ENCODE measurements at places on chromosomes 4 and X.
A peak's percentile ranks its signal among the peaks of the same experiment; 100 is the strongest.

DNA sequence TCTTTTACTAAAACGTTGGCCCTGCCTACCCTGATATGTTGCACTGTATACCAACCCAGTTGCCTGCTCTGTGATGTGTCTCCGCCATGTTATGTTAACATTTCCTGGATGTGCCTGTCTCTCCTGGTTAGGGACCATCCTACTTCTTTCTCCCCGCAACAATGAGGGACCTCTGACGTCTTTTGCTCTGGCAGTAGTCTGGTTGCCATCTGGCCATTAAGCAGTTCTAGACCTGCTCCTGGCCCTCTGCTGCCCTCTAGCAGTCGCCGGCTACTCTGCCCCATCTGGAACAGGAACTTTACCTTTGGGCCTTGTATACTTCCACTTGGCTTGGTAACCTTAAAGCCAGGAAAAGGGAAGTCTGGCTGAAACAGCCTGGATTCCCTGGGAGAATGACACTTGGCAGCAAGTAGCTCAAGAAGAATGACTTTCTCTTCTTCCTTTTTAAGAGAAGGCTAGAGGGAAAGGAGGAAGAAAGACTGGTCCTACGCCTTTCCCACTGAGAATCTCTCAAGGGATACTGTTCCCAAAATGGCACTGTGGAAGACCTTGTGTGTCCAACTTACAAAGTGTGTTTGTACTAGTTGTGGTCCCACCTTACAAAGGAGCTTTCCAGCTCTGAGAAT is 63.5 kb downstream of the GPC3 start:
- DNase-seq, result no peak

DNA sequence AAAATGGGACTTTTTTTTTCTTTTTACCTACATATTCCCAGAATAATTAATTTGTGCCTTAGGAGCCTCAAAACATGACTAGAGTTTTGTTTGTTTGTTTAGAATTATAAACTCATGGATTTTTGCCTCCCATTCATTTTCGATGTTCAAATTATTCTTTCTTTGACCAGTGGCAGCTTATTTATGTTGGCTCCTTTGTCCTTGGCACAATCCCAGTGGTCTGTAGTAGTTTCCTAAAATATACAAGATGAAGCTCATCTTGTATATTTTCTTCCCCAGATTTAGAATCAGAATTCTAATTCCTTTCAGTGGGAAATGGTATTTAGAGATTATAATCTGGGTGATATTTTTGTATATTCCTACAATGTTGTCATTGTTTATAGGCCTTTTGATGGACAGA is 27.2 kb downstream of the DCK start:
- no peak for DNase-seq

DNA sequence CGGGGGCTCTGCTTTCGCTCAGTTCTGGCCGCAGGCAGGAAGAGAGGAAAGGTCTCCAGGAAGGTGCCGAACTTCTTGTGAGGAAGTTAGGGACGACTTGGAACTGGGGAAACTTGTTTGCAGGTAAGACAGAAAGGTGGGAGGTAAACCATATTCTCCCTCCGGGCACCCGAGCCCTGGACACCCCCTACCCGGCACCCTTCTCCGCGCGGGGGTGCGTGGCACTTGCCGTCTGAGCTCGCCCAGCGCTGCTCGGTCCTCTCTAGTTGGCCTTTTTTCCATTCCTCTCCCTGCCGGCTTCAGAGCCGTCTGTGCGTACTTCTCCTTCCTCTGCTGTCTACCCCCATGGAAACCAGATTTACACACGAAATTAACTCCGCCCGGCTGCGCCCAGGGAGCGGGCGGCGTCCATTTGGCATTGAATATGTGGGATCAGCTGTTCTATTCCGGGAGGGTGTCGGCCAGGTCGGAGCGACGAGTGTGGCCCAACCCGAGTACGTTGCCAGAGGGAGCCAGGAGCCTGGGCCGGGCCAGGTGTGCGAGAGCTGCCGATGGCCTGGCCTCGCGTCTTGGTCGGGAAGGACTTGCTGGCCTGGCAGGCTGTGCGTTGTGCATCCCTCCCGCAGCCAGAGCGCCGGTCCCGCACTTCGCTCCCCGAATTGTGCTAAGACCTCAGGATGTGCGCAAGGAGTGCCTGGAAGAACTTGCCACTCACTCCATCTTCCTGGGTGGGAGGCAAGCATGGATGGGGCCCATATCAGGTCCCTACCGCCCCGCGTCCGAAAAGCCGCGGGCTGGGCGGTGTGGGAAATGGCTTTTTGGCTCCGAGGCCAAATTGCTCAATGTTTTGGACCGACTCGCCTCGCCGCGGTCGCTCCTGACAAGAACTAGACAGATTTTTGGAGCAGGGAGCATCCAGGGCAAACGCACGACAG is 1.7 kb downstream of the PDGFRA start:
- no peak for DNase-seq

DNA sequence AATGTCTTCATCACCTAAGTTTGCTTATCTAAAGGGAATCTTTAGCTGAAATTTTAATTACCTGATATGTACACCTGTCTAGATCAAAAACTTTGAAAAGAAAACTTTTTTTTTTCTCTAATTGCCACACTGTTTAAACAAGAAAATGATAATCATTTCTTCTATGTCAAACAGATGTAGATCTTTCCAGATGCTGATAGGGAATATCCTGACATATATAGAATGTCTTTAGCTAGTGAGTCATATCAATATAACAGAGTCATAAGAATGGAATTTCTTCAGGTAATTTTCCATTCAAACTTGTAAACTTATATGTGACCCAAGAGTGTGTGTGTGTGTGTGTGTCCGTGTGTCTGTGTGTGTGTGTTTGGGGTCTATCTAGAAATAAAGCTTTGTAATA is 271.9 kb downstream of the GPM6A start:
- DNase-seq, result no peak

DNA sequence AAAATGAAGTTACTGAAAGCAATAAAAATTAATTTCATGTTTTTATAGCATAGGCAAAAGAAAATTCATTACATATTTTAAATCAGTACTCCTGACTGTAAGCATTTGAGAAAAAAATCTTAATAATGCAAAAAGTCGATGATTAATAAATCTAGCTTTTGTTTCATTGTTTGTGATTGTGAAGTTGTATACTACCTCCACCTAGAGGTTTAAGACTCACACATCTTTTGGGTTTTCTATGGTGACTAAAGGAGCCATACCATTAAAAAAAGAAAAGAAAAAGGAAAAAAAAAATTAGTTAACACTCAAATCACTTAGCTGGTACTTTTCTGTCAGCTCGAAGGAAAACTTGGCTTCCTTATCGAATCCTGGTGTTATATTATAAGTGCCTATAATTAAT is 2.0 kb downstream of the GABRA2 start:
- DNase-seq, result no peak

DNA sequence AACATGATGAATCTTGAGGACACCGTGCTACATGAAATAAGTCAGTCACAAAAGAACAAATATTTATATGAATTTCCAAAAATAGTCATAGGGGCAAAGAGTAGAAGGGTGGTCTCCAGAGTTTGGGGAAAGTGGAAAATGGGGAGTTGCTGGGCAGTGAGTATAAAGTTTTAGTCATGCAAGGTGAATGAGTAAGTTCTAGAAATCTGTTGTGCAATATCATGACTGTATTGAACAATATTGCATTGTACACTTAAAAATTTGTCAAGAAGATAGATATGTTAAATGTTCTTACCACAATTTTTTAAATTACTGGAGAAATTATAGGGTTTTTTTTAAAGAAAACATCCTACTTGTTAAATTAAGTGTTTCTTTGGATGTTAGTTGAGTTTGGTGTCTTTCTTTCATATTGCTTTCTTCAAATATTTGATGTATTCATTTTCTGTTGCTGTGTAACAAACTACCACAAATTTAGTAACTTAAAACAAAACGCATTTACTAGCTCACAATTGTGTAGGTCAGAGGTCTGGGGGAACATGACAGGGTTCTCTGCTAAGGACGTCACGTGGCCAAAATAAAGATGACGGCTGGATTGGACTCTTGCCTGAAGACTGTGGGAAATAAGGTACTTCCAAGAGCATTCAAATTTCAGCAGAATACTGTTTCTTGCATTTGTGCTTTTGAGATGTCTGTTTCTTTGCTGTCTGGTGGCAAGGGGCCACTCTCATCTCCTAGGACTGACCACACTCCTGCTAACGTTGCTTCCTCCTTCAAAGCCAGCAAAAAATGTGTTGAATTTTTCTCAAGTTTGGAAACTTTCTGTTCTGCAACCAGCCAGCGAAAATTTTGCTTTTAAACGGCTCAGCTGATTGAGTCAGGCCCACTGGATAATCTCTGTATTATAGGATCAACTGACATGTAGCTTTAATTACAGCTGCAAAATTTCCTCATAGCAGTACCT is 76.7 kb downstream of the CPEB2 start:
- no peak for DNase-seq

DNA sequence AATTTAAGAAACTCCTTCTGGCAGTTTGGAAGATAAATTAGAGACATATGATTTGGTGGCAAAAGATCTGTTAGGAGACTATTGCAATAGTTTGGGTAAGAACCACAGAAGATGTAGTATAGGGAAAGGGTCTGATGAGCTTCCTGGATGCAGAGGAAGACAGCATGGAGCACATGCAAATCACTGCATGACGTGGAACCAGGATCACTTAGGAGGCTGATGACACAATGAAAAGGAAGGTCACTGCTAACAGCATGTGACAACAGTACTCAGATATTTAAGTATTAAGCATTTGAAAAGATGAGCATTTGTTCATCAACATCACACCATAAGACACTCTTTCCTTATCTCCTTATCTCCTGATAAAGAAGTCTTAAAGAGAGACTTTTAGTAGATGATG is 167.8 kb upstream of the LDB2 start:
- DNase-seq, result no peak

GRCh38 chrX:18951032-18951431 is 32.9 kb downstream of the PHKA2 start:
- no peak for DNase-seq

DNA sequence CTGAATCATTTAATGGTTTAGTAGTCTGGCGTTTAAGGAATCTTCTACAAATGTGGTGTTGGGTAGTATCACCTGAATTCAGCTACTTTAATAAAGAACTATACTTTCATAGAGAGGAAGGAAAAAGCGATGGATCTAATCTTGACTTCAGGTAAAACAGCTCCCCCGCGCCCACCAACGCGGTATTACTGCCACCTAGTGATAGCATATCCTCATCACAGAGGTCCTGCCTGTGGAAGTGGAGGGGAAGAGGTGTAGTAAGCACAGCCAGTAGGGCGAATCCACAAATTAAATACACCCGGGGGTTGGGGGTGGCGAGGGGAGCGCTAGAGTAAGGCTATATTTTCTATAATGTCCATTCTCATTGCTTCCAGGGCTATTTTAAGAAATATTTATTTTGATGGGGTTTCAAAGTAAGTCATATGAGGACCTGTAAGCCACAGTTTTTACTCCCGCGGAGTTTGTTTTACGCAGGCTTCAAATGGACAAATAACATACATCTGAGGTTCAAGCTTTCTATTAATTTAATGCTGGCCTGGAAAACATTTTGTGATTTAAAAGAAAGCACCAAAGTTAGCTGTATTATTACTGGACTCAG is 8.3 kb upstream of the DAPP1 start:
- DNase-seq, result peak; percentile 43

Measured in T-helper 17 cell (primary cell).